NCI-H1694 treated with DMSO at 0.1 percent for 48 hours (cell line): ENCODE measurements at places on chromosomes 11 and 22.

- DNase-seq, result no peak
Measured at GRCh38 chr22:39433476-39434242, 23.2 kb upstream of the MGAT3 start.

DNA sequence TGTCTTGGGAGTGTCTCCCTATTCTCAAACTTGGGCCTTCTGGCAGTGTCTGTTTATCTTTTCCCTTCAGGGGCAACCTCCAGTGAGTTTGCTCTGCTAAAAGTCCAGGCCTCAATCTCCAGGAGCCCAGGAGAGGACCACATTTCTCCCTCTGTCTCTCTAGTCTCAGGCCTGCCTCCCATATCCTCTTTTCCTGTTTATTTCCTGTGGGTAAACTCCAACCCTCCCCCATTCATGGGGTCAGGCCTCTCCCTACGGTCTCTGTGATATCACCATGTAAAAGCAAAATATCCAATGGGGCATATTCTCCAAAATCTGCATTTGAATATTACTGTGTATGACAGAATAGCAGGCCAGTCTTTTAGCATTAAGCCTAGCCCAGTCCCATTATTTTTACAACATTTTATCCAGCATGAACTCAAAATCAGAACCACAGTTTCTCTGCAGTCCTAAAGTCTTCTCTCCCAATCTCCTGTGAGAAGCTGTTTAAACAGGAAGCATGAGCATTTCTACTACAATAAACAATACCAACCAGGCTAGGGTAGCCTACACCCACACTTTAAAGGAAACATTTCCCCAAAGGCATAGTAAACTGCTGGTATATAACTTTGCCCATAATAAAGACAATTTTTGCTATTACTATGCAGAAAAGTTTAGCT is 18.0 kb upstream of the TMEM135 start:
- DNase-seq, result no peak

DNA sequence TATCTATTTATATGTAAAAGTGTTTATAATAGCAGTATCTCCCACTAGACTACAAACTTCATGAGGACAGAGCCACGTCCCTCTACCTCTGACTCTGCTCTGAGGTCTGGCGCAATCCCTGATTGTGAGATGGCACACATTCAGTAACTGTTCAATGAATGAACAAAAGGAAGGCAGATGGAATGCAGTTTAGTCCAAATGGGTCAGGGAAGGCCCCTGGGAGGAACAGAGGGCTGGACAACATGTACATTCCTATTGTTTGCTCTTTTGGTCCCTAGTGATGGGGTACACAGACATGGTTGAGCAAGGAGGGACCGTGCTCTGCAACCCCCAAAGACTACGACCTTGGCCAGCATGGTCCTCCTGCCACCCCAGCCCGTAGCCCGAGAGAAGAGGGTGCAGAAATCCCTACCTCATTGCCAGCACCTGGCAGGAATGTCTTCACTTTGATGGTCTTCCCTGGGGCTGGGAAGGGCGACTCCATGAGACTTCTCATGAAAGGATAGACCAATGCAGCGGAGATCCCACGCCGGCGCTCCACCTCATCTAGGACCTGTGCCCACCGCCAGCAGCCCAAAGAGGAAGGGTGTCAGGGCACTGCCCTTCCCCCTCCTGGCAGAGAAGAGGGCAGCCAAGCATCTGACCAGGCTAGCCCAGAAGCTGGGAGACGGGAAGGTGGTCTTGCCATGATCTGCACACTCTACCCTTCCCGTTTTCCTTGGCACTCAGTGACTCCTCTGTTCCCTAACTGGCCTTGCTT is 24.3 kb downstream of the RPL27A start:
- DNase-seq, result no peak

- peak; percentile 89 for DNase-seq
Measured at GRCh38 chr11:64688534-64688982, 34.4 kb downstream of the NRXN2 start.

DNA sequence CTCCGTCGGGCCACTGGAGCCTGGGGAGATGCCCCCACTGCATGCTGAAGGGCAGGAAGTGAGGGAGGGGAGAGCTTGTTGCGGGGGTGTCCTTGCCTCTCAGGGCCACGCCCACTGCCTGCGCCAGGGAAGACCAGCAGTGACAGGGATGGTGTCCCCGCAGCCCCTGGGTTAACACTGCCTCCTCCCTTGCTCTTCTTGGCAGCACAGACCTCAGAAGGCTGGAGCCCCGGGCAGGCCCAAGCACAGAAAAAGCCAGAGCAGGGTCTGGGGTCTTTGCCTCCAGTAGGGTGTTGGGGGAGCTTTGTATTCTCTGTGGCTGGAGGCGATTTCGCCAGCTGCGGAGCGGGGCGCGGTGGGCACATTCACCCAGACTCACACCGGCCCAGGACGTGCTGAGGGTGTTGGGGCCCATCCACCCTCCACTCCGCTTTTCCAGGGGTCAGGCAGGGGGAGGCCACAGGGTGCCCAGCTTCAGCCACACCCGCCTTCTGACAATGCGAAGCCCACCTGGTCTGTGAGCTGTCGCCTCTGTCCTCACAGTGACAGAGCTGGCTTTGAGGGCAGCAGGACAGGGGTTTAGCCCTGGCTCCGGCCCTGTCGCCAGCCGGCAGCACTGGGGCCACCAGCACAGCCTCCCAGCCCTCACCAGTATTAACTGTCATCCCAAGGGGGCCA is 83.7 kb downstream of the CDKN1C start:
- DNase-seq, result no peak

- DNase-seq, result no peak
Measured at GRCh38 chr22:29735416-29735815, 15.6 kb downstream of the CABP7 start.

GRCh38 chr11:12243911-12244550 is 133.3 kb upstream of the PARVA start:
- peak; percentile 93 for DNase-seq

GRCh38 chr22:40055143-40055883 is 60.6 kb downstream of the FAM83F start:
- DNase-seq, result no peak

DNA sequence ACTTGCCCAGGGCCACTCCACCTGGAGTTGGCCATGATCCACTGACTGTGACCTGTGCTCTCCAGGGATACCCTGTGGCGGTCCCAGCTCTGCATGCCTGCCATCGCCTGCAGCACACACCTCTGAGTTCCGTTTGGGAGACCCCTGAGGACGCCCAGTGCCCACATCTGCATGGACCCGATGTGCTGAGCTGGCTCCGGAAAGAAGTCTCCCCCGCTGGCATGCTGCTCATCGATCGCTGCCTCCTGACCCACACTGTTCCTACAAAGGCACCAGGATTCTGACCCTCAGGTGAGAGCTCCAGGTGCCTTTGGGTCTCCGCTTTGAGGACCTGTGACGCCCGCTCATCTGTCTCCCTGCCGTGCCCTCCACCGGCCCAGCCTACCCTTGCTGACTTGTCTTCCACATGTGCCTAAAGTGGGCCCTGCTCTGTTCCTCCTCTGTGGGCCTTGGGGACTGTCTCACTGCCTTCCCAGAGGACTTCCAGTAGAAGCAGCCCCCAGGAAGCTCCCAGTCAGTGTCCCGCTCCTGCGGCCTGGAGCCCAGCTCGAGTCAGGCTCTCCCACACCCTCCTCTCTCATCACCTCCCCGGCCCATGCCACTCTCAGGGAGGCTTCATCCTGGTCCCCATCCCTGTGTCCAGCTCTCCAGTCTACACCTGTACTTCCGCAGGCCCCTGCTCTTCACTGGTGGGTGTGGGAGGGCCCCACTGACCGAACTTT is 5.9 kb upstream of the SLC25A1 start:
- DNase-seq, result no peak

GRCh38 chr11:47105974-47106373 is 70.7 kb downstream of the ARFGAP2 start:
- no peak for DNase-seq

DNA sequence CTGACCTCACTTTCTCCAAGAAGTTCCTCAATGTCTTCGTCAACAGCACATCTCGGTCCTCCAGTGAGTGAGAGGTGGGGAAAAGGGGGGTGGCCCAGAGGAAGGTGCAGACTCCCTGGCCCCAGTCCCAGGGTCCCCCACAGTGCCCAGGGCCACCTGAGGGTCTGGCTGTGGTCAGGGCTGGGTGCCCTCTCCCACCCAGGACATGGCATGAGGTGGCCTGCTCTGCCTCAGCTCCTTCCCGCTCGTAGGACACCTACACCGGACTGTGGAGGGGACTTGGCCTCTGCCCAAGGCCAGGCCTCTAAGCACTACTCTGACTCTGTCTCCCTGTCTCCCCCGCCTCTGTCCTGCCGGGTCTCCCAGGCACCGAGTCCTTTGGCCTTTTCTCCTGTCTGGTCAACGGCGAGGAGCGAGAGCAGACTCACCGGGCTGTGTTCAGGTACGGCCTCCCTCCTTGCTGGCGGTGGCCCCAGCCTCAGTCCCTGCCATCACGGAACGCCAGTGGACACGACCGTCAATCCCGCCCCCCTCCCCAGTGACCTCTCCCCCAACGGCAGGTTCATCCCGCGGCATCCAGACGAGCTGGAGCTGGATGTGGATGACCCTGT is 4.5 kb downstream of the MAPK8IP2 start:
- DNase-seq, result no peak
